ENCODE measurements at places on chromosomes 13 and 19.

DNA sequence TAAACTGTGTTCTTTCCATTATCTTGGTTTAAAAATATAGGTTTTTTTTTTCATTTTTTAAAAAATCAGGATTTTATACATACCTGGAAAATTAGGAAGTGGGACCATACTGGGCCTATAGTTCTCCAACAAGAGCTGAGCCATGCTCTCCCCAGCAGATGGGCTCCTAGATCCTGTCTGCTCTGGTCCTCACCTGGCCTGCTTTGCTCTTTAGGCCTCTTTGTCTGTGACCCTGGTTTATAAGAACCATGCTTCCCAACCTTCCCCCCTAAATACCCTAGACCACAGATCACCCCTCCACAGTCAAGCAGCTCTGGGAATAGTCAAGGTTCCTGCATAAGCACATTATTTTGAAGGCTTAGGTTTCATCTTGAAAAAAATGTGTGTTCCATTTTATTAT lies 185.0 kb upstream of the TSHZ3 start:
- no peak for DNase-seq

- no peak for DNase-seq
Observed at GRCh38 chr19:5953030-5953589, 24.8 kb downstream of the RANBP3 start.

- no peak for DNase-seq
Observed at GRCh38 chr19:1492474-1493006, 1.6 kb downstream of the REEP6 start.

GRCh38 chr19:48918071-48918470 lies 15.4 kb upstream of the DHDH start:
- DNase-seq = no peak

GRCh38 chr19:35750167-35750566 lies 1.8 kb downstream of the LIN37 start:
- DNase-seq = no peak

- DNase-seq = no peak
Observed at GRCh38 chr19:40960062-40960685, 30.9 kb upstream of the CYP2B6 start.

DNA sequence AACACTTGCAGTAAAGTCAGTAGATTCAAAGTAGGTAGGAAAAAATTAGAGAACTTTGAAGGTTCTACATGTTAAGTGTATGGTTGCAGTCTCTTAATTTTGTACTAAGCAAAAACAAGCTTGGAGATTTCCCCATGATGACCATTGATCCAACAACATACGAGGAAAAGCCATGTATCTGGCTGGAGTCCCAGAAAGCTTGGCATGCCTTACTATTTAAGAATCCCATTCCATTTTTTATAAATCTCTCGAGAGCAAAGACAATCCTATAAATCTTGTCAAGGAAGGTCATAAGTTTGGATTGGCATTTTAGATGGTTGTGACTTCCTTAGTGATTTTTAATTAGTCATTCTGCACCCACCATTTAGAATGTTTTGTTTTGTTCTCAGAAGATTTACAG lies 495.9 kb downstream of the GPC5 start:
- no peak for DNase-seq

GRCh38 chr13:113880651-113881611 lies 17.1 kb upstream of the GAS6 start:
- no peak for DNase-seq

- no peak for DNase-seq
Observed at GRCh38 chr19:31676271-31677004, 327.2 kb upstream of the TSHZ3 start.

DNA sequence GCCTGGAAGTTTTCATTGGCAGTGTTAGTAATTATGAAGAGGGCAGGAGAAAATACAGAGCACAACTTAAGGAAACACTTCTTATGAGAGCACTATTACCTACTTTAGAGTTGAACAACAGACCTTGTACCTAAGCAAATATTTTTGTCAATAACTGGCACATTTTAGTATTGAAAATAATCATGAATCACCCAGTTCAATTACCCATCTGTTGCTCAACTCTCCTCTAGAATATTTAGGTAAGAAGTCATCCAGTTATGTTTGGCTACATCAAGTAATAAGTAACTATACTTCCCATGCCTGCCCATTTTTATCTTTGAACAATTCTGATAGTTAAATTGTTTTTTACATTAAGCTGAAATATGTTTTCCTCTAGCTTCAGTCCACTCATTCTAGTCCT lies 893.4 kb downstream of the DIAPH3 start:
- DNase-seq = no peak

DNA sequence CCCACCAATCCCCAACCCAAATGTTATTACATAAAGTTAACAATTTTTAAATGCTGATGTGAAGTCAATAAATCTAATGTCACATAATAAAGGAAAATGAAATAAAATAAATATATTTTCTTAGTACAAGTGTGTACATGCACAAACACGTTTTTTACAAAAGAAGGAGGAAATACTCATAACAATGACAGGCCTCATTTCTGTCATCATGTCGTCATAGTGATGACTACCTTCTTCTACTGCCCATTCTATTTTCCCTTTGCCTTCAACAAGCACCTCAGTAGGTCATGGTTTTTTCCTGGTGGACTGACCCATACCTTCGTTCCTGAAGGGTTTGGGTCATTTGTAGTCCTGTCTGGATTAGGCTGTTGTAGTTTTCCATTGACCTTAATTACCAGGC lies 185.3 kb upstream of the IPO5 start:
- DNase-seq = no peak

- DNase-seq = no peak
Observed at GRCh38 chr13:110583178-110583865, 21.8 kb upstream of the RAB20 start.

- DNase-seq = no peak
Observed at GRCh38 chr19:16417660-16418596, 53.8 kb downstream of the EPS15L1 start.

DNA sequence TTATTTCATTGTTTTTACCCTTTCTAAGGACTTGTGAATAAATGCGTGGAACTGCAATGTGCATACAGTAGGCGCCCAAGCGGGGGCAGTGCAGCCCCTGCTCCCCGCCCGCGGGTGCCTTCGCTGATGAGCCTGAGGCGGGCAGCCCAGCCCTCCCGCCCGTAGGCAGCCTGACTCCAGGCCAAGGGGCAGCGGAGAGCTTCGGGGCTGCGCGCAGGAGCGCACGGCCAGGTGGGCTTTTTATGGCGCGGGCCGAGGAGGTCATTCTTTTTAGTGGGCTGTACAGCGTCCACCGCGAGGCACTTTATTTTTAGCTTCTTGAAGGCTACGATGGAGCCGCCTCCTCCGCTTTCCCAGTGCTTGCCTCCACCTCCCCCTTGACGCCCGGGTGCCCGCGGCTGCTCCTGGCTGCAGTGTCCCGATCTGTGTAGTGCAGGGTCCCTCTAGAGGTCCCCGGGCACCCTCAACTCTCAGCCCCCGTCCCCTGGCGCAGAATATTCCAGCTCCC lies 60.5 kb downstream of the CCNE1 start:
- DNase-seq = no peak

GRCh38 chr19:48627865-48628314 lies 8.6 kb downstream of the SPHK2 start:
- no peak for DNase-seq

DNA sequence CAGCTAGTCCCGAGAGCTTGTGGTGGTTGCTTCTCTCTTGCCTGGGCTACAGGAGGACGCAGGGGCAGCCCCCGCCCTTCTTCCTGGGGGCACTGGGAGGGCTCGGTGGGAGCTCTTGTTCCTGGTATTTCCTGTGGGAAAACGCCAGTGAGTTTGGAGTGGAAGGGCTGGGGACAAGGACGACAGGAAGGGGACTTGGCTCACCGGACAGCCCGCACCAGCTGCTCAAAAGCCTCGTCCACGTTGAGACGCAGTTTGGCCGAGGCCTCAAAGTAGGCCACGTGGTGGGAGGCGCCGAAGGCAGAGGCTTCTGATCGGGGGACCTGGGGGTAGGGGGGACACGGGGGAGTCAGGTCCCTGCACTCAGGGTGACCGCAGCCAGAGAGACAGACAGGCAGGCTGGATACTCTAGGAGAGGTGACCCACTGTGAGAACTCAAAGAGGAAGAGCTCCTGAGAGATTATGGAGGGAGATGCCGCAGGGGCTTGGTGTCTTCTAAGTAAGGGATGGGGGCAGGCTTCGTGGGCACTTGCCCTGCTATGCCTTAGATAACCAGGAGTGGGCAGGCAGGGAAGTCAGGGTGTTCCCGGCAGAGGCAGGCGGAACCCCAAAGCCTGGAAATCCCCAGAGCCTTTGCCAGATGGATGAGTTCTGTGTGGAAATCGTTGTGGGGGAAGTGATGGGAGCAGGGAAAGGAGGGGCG lies 4.3 kb downstream of the RRAS start:
- DNase-seq = no peak

GRCh38 chr19:39342647-39343305 lies 555 bp downstream of the SAMD4B start:
- DNase-seq = no peak

GRCh38 chr19:13128583-13128982 lies 10.5 kb downstream of the NACC1 start:
- no peak for DNase-seq

DNA sequence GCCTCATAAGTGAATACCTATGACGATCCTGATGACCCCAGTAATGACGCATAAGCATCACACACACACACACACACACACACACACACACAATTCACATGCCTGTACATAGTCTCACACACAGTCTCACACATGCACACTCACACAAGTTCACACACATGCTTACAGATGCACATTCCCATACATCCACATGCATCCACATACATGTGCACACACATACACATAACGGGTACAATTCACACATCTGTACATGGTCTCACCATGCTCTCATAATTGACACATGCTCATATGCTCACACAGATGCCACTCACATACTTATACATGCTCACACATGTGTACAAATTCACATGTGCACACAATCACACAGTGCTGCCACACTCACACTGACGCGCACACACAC lies 105.7 kb upstream of the VSTM2B start:
- DNase-seq = no peak

DNA sequence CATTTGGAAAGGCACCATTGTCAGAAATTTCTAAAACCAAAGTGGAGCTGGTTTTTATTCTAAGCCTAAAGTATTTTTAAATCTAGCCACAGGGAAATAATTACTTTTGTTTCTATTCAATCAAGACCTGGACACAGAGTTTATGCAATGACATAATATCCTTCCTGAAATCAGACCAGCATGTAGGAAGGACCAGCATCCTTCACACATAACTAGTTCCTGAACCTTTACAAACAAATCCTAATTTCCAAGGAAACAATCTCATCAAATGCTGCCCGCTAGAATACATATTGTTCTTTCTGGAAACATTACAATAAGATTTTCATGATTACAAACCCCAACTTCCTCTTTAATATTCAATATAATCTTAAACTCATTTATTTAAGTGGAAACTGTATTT lies 1.5 kb downstream of the STARD13 start:
- DNase-seq = no peak

DNA sequence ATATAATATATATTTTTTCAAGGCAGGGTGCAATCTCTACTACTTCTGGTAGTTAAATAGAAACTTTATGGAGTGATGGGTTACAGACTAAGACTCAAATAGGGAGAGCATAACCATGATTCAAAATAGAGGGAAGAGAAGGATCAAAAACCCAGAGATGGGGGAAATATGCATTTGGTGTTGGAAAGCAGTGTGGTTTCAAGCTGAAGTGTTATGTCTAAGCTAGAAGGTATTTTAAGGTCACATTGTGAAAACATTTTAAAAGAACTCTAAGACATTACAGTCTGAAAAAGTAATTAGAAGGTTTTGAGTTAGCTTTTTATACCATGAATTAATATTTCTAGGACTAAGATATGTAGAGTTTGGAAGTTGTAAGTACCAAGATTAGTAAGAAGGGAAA lies 2741.4 kb downstream of the PCDH9 start:
- DNase-seq = no peak

DNA sequence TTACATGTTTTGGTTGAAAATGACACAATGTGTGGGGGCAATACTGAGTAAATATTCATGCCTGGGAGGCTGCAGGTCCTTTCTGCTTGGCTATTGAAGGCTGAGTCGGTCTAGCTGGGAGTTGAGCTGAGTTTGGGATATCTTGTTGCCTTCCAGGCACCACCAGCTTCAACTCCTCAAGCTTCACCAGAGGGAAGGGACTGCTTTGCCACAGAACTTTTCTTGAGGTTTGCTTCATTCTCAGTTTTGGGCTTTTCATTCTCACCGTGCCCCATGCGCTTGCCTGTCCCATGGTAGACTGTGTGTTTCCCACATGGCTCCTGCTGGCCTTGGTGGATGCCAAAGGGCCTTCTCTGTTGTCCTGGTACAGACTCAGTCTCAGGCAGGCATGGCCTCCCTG lies 198.2 kb upstream of the SOX1 start:
- DNase-seq = no peak

Data from smooth muscle cell of the brain vasculature (primary cell).